ENCODE measurements at places on chromosomes 7 and 10.

- no peak for DNase-seq
Observed at GRCh38 chr10:10804998-10805740, 212.5 kb upstream of the CELF2 start.

- no peak for DNase-seq
Observed at GRCh38 chr7:32073533-32073932, 3.3 kb upstream of the PDE1C start.

DNA sequence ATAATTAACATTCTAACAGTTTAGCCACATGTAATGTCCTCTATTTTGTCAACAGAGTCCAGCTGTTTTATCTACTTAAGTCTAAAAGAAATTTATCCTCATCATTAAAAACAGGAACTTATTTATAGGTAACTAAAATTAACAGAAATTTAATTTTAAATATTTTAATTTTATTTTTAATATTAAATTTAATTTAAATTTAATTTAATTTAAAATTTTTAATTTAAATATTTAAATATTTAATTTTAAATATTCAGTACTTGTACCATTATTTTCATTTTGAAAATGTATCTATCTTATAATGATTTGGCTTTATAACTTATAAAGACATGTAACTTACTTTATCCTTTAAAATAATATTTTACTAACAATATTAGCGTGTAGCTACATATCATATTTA lies 1.0 kb upstream of the GPR22 start:
- DNase-seq = no peak

- DNase-seq = no peak
Observed at GRCh38 chr10:127142856-127143255, 53.5 kb downstream of the INSYN2A start.

DNA sequence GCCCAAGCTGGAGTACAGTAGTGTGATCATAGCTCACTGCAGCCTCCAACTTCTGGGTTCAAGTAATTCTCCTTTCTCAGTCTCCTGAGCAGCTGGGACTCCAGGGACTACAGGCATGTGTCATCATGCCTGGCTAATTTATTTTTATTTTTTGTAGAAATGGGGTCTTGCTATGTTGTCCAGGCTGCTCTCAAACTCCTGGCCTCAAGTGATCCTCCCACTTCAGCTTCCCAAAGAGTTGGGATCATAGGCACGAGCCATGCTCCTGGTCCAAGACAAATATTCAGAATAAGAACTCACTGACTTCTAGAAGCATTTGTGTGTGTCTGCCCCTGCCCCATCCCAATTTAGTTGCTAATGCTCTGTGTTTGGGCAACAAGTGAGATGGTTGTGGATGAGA lies 151.8 kb downstream of the ITGA8 start:
- DNase-seq = no peak
